A549 treated with AZD2906 at 1 μM for 4 hours (cell line): ENCODE measurements at places on chromosomes 4 and X. TPM values are rescaled to one million over a fixed set of nuclear protein-coding genes. Genes with fewer than 3 reads are reported as not detected.

TMPRSS11F gene
- total RNA-seq: not detected in 5 replicates

SSX3 gene
- not detected in 5 replicates for total RNA-seq

KCNIP4 gene
- total RNA-seq: not detected in 5 replicates

CHST7 gene
- 29.1 to 48.8 TPM (median 44.8 TPM) in 5 replicates for total RNA-seq

ZCCHC18 gene
- total RNA-seq: 0.02 to 0.24 TPM (median 0.09 TPM) in 4 of 5 replicates, not detected in the other

NRK gene
- total RNA-seq: not detected in 5 replicates

ZNF157 gene
- 0.03 to 0.04 TPM in 2 of 5 replicates, not detected in the others for total RNA-seq

BMPR1B gene
- 4.3 to 8.1 TPM (median 5.9 TPM) in 5 replicates for total RNA-seq
